ENCODE measurements at places on chromosomes 3 and 15. TPM values are rescaled to one million over a fixed set of nuclear protein-coding genes. Genes with fewer than 3 reads are reported as not detected.

GRCh38 chr15:35123743-35124142 lies 38.6 kb upstream of the NANOGP8 start:
- DNase-seq, result no peak

DNA sequence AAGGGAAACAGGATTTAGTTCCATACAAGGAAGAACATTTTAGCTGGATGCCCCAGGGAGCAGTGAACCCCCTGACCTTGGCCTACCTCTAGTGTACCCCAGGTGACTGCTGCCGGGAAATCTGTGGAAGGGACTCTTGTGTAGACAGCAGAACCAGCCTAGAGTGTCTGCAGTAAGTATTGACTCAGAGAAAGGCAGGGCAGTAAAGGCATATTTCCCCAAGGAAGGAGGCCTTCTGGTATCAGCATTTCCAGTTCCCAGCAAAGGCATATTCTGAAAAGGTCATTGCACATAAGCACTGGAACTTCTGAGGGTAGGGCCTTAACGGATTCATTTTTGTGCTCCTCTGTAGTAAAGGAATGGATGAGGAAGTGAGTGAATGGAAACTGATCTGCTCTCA lies 246.2 kb downstream of the FAM43A start:
- DNase-seq, result no peak

DNA sequence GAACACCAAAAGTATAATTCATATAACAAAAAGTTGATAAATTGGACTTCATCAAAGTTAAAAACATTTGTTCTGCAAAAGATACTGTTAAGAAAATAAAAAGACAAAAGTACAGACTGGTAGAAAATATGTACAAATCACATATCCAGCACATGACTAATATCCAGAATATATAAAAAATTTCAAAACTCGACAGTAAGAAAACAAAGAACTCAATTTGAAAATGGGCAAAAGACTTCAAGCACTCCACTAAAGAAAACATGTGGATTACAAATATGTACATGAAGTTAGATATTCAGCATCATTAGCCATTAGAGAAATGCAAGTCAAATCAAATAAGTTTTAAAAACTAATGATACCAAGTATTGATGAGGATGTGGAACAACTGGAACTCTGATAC lies 6.7 kb downstream of the GK5 start:
- DNase-seq, result no peak

- DNase-seq, result peak; percentile 84
Measured at GRCh38 chr3:171829841-171830517, 13.2 kb upstream of the TMEM212 start.

The MGA gene
- total RNA-seq, result 33.5 TPM

The RTP3 gene
- not detected for total RNA-seq

DNA sequence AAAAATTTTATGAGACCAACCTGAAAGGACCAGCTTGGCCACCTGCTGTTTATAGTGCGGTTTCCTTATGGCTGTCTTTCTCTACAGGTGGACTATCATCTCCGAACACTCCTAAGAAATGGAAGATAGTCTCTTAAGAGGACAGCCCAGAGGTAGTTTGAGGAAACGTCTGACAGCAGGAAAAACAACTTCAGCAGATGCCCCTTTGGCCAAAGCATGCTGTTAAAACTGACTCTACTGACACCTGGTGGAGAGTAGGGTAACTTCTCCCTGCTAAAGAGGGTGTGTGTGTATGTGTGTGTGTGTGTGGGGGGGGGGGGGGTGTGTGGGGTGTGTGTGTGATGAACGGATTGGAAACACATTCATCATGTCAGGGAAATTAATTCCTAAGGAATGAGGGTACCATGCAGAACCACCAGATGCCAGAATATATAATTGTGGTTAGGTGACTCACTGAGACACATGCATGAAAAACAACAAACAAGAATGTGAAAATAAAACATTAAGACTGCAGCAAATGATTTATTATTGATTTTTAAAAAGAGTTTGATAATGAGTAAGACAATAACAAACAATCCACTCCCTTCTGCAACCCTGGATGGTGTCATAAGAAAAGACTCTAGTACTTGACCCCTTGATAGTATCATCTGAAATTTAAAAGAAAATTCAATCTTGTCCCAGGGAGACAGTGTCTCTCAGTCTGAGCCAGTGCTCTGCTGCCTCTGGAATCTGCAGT lies 256.5 kb downstream of the THRB start:
- no peak for DNase-seq

- DNase-seq, result no peak
Measured at GRCh38 chr3:122314228-122314876, 10.7 kb upstream of the CSTA start.

- no peak for DNase-seq
Measured at GRCh38 chr15:84898761-84899160, 14.3 kb downstream of the SLC28A1 start.

- no peak for DNase-seq
Measured at GRCh38 chr3:40920041-40920440, 279.3 kb upstream of the CTNNB1 start.

The PGBD4 gene
- 1.4 TPM for total RNA-seq

- DNase-seq, result no peak
Measured at GRCh38 chr3:18489939-18490338, 64.8 kb upstream of the SATB1 start.

DNA sequence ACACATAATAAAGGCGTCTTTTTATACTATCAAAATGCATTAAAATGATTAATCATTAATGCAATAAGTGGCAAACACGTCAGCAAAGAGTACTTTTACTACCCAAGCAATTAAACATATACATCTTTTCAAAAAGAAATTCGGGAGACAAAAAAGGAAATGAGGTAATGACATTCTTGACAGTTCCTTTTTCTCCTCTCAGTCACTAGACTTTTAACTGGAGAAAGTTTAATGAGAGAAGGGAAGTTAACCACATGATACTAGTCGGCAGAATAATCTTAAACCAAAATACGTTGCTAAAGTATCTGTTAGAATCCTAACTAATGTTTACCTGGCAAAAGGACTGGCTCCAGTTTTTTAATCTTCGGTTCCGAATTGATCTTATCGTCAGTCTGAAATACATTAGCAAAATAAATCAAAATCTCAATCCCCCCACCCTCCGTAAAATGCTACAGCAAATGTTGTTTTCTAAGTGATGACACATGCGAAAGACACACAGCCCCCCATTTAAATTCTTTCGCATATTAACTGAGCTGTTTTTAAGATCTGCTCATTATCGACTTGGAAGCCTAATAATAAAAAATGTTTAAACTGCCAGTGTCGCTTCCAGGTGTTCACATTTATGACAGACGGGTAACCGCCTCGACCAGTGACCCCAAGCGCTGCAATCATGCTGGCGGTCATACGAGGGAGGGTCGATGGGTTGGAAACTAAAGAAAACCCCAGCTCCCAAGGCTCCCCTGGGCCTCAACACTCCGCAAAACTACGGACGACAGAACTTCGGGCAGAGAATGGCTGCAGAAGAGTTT lies 778 bp downstream of the MTMR10 start:
- DNase-seq, result no peak

The OSTN gene
- total RNA-seq, result not detected

The CD80 gene
- 1.3 TPM for total RNA-seq

DNA sequence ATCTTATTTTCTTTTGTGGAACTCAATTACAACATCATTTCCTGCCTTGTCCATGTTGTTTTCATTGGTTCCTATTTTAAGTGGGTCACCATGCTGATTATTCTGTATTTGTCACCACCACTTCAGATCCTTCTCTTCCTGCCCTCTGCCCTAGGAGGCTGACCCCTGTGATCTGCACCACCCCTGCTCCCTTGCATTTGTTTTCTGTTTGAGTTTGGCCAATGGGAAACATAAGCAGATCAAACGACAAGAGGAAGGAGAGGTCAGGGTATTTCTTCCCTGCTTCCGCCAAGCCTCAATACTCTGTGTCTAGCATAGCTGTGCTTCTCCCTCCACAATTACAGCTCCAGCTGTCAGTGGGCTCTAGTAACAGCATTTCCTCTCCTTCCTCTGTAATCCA lies 71.6 kb downstream of the IMPG2 start:
- DNase-seq, result no peak

DNA sequence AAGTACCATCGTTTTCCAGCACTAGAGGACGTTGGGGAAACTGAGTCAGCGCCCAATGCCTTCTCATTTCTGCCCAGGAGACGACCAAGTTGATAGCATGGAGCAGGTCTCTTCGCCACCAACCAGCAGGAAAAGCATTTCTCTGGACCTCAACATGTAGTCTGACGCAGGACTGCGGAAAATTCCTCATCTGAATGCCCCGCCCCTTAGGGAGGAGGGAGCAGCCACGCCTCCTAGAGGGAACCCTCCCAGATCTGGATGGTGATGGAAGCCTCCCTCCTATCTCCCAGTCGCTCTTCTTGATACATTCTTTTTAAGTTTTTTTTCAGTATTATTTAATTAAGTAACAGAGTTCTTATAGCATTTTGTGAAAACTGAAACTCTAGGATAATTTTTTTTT lies 17.4 kb upstream of the MINDY4B start:
- no peak for DNase-seq

DNA sequence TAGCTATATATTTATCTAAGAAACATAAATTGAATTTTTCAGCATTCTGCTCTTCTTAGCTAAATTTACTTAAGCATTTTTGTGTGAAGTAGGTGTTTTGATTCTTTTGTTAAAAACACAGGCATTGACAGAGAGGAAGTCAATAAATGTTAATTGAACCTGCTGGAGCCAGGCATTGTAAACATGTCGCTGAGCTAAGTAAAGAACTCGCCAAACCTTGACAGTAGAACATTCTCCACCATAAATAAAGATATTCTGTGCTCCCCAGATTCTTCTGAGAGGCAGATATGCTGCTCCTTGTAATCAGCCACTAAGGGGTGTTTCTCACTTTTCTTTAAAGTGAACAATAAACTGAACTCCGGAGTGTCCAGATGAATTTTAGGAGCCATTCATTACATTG lies 38.4 kb downstream of the SYNM start:
- DNase-seq, result peak; percentile 5

The GXYLT2 gene
- total RNA-seq, result 13.7 TPM
